Colonic mucosa (tissue), 4 donors: ENCODE measurements at places on chromosomes 16 and 17. TPM values are rescaled to one million over a fixed set of nuclear protein-coding genes. Genes with fewer than 3 reads are reported as not detected.

CDH16 gene
- total RNA-seq = 0.72 TPM

SLC38A8 gene
- not detected for total RNA-seq

NPIPA5 gene
- 6.6 TPM for total RNA-seq

PRSS53 gene
- 0.77 TPM for total RNA-seq

GRB7 gene
- 40.9 TPM for total RNA-seq

KRT36 gene
- total RNA-seq = not detected

CMTR2 gene
- 16.0 TPM for total RNA-seq

PYY gene
- 73.8 TPM for total RNA-seq

SHCBP1 gene
- 4.6 TPM for total RNA-seq

ACOX1 gene
- total RNA-seq = 136 TPM

C17orf100 gene
- total RNA-seq = 1.5 TPM

TAF1C gene
- total RNA-seq = 45.6 TPM

ARHGAP44 gene
- 51.5 TPM for total RNA-seq

PITPNM3 gene
- 11.3 TPM for total RNA-seq

RNU2-1 gene
- 6,693 TPM for total RNA-seq

DNA sequence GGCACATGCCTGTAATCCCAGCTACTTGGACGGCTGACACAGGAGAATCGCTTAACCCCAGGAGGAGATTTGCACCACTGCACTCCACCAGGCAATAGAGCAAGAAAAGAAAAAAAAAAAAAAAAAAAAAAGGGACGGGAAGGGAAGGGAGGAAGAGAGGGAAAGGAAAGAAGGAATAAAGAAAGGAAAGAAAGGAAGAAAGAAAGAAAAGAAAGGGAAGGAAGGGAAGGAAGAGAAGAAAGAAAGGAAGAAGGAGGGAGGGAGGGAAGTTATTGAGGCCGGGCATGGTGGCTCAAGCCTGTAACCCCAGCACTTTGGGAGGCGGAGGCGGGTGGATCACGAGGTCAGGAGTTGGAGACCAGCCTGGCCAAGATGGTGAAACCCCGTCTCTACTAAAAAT is 50.4 kb upstream of the STAC2 start:
- DNase-seq = no peak

DNA sequence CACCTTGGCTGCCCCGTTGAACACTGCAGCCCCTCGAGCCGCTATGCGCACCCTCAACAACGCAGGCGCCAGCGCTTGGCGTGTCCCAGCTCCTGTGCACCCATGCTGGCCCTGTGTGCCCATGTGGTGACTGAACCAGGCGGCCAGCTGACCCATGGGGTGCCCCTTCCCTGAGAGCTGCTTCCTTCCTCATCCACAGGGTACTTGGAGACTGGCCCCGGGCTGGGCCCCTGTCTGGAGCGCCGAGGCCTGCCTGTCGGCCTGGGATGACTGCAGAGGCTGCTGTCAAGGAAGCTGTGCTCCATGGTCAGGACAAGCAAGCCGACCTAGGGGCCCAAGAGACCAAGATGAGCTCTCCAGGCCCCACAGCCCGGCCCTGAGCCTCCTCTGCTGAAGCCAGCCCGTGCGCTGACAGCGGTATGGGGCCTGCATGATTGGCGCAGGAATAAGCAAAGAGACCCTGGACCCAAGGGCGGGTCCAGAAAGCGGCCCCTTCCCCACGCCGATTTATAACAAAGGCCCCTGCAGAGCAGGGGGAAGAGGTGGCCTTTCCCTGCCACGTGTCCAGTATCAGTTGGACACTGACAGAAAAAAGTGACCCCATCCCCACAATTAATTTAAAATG is 21.6 kb upstream of the BAHCC1 start:
- DNase-seq = no peak

GRCh38 chr16:54244061-54244886 is 42.3 kb downstream of the IRX3 start:
- no peak for DNase-seq

- DNase-seq = no peak
These were observed 1.8 kb downstream of the CNTNAP4 start for GRCh38 chr16:76278980-76279379.

GRCh38 chr17:41914358-41914766 is 4.4 kb downstream of the ACLY start:
- no peak for DNase-seq

GRCh38 chr17:40331743-40332641 is 23.0 kb downstream of the RARA start:
- DNase-seq = peak; percentile 63

DNA sequence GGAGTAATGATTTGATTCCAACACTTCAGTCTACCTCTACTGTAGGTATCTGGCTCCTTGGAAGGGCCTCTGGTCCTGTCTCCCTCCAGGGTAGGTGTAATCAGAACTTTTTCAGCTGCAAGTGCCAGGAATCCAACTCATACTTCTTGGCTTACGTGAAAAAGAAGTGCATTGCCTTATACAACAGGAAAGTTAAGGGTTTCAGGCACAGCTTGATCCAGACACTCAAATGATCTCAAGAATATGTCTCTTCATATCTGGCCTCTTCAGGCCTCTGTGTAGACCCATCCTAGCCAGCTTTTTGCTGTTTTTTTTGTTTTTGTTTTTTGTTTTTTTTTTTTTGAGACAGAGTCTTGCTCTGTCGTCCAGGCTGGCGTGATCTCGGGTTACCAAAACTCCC is 4.2 kb upstream of the CORO1A start:
- no peak for DNase-seq

DNA sequence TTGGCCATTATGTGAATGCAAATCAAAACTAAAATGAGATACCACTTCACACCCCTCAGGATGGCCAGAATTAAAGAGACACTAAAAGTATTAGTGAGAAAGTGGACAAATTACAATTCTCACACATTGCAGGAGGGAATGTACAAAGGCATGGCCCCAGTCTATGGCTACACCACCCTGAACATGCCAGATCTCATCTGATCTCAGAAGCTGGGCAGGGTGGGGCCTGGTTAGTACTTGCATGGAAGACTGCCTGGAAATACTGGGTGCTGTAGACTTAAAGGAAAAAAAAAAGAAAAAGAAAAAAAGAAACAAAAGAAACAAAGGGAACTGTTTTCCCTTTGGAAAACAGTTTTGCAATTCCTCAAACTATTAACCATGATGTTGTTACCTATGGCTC is 97.0 kb upstream of the RBL2 start:
- no peak for DNase-seq

- no peak for DNase-seq
These were observed 1044.6 kb downstream of the CDH11 start for GRCh38 chr16:64077242-64077641.

DNA sequence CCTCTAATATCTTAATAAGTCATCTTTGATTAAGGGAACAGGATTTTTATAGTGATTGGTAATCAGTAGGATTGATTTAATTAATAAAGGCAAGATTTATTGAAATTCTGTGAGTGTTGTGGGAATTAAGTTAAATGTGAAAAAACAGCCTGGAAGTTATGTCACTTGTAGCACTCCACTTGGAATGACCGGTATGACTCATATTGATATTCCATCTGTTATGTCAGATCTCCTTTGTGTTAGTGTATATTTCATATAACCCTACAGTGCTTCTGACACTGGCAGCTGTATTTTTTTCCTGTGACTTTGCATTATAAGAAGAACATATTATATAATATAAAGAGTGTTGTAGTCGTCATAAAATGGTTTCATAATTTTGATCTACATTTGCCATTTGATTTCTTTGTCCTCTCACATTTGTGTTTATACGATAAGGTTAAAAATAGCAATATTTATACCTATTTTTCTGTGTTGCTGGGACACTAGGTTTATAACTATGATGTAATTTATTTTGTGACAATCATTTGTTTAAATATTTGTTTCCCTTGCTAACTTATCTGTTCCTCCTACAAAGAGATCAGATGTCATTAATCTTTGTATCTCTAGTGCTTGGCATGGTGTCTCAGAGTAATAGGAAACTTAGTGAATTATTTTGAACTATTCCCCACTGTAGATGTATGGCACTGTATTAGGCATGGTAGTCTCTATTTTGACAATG is 249.0 kb downstream of the BCAS3 start:
- DNase-seq = no peak

- peak; percentile 85 for DNase-seq
These were observed 18.6 kb downstream of the ALOX12B start for GRCh38 chr17:8068736-8069586.

DNA sequence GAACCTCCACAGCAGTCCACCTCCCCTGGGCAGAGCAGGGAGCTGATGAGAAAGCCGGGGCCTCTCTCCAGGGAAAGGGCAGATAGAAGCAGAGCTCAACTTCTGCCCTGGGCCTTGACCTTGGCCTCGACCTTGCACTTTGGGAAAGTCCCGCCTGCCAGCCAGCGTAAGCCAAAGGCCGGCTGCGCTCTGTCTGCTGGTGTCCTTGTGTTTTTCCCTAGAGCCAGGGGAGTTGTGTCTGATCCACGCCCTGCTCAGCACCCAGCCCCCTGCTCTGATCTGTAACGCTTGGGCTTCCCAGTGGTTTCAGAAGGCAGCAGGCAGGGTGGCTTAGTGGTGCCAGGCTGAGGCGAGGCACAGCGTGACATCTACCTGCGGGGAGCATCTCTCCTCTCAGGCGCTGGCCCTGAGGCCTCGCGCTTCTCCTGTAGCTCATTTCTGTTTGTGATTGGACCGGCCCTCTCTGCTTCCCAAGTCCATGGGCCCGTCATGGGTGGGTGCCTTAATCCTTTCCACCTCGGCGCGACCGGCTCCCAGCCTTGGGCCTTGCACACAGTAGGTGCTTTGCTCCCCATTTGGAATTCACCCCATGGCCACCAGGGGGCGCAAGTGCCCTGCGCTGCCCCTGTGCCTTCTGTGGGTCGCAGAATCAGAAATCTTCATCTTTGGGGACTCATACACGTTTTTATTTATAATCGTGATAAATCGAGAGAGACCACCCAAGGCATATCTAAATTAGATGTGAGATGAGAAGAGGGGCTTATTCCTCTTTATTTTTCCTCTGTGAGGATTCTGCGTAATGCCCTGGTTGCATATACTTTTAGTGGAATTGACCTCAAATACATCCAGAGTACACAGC is 24.2 kb downstream of the SGSH start:
- DNase-seq = no peak

GRCh38 chr16:66175058-66175457 is 191.4 kb upstream of the CDH5 start:
- DNase-seq = no peak

DNA sequence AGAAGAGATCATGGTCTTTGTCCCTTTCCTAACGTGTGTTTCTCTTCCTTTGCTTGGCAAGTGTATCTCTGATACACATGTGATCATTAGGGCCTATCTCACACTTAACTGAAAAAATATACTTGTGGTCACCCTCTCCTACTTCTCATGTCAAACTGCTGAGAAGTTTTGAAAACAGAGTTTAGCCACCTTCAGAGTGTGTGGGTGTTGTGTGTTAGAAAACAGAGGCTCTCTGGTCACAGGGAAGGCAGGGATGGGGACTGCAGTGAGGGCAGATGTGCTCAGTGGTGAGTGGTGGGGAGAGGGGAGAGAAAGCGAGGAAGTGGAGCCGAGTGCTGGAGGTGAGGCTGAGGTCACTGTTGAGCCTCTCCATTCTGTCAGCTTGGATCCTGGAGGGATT is 29.4 kb downstream of the GRB7 start:
- DNase-seq = no peak

DNA sequence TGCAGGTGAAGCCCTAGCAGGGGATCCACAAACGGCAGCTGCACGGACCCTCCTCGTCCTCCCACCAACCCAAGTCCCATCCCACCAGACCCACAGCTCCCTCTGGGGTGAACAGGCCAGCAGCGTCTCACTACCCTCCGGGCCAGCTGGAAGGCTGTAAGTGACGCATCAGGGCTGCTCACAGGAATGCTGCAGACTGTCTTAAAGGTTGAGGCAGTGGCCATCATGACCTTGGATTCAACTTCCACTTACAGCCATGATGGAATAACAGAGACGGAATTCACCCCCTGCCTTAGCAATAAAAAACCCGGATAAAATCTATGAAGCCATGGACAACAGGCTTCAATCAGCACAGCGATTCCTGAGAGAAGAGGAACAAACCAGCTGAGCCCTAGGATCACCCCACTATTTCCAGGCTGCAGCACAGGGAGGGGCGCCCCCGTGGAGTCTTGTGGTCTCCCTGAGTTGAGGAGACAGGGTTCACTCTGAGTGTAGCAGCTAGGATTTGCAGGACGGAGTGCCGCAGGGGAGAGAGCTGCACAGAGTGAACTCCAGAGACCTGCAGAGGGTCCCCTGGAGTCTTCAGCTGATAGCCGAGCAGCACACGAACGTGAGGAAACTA is 10.5 kb downstream of the FAM83G start:
- no peak for DNase-seq

- no peak for DNase-seq
These were observed 33.6 kb upstream of the CACNG4 start for GRCh38 chr17:66930933-66931332.

- no peak for DNase-seq
These were observed 2.5 kb downstream of the RANBP10 start for GRCh38 chr16:67803894-67804293.

DNA sequence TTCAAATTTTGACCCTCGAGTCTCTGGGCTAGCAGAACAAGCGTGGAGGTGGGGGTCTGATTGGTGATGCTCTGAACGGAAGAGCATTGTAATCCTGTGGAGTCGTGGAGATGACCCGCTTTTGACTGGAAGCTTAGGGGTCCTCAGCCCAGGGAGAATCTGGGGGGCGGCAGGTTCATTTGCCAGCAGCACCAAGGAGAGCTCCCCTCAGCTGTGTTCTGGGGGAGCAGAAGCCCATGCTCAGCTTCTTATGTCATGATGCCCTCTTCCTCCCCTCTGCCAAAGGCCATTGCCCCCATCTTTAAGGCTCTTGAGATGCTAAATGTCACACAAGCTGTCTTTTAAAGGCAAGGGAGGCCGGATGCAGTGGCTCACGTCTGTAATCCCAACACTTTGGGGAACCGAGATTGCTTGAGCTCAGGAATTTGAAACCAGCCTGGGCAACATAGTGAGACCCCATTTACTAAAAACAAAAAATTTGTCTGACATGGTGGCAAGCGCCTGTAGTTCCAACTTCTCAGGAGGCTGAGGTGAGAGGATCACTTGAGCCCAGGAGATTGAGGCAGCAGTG is 19.3 kb downstream of the LDHD start:
- DNase-seq = no peak

- DNase-seq = no peak
These were observed 379.8 kb downstream of the UTP18 start for GRCh38 chr17:51640108-51640622.

- no peak for DNase-seq
These were observed 3.0 kb downstream of the SETD6 start for GRCh38 chr16:58518083-58518979.

- no peak for DNase-seq
These were observed 196.3 kb upstream of the CDH11 start for GRCh38 chr16:65318138-65318537.

- no peak for DNase-seq
These were observed 412.2 kb downstream of the ZFHX3 start for GRCh38 chr16:72635694-72636093.

- no peak for DNase-seq
These were observed 305.0 kb upstream of the MON1B start for GRCh38 chr16:76885776-76886537.

- DNase-seq = no peak
These were observed 47.6 kb downstream of the SEC14L1 start for GRCh38 chr17:77188084-77189066.

GRCh38 chr17:7674934-7675333 is 12.4 kb downstream of the TP53 start:
- DNase-seq = no peak

- peak; percentile 34 for DNase-seq
These were observed 667 bp downstream of the OGFOD1 start for GRCh38 chr16:56451753-56452689.

GRCh38 chr17:66950325-66950724 is 14.2 kb upstream of the CACNG4 start:
- no peak for DNase-seq

GRCh38 chr16:47475786-47476185 is 14.7 kb downstream of the PHKB start:
- DNase-seq = no peak

- no peak for DNase-seq
These were observed 113.9 kb upstream of the TBX2 start for GRCh38 chr17:61285526-61286320.
